ENCODE measurements at places on chromosomes 6 and 20. TPM values are rescaled to one million over a fixed set of nuclear protein-coding genes. Genes with fewer than 3 reads are reported as not detected.

Gene AARS2
- 10.7 TPM for total RNA-seq

Gene CDSN
- total RNA-seq, result not detected

Gene TTLL9
- not detected for total RNA-seq

Gene DNMT3B
- 0.22 TPM for total RNA-seq

Gene NPEPL1
- total RNA-seq, result 24.4 TPM

Gene TRAPPC3L
- 0.11 TPM for total RNA-seq

Gene HLA-DRB5
- 17.7 TPM for total RNA-seq

Gene TBXT
- total RNA-seq, result not detected

Gene GABRR1
- total RNA-seq, result not detected

Gene SLC13A3
- 0.30 TPM for total RNA-seq

Gene NKX2-4
- not detected for total RNA-seq

Gene THEMIS
- 0.13 TPM for total RNA-seq

Gene OXT
- not detected for total RNA-seq

Gene ALDH8A1
- 0.19 TPM for total RNA-seq

Gene OPRM1
- not detected for total RNA-seq

Gene TAP1
- 14.9 TPM for total RNA-seq

Gene FAM184A
- 1.6 TPM for total RNA-seq

Gene TNFRSF21
- total RNA-seq, result 10.9 TPM

Gene GMNN
- total RNA-seq, result 7.1 TPM

Gene MYT1
- total RNA-seq, result 0.40 TPM

Gene PGC
- not detected for total RNA-seq

Gene RIPOR2
- 3.1 TPM for total RNA-seq

Gene RWDD2A
- total RNA-seq, result 2.8 TPM

Gene TMC2
- total RNA-seq, result not detected

Gene SAPCD1
- total RNA-seq, result 0.86 TPM

Gene KCNB1
- total RNA-seq, result 1.1 TPM

Gene ANKEF1
- total RNA-seq, result 0.73 TPM

Gene HLA-DQA2
- 1.6 TPM for total RNA-seq

Gene RCAN2
- total RNA-seq, result 258 TPM

Gene LY86
- 0.89 TPM for total RNA-seq

Gene KIAA0408
- 3.1 TPM for total RNA-seq

Gene PIM1
- total RNA-seq, result 28.3 TPM

Measured in Right ventricle myocardium superior (tissue), 1 donor.